ENCODE measurements at places on chromosomes 5 and 9.

- H3K4me3 ChIP-seq: no peak overlapping the region
- no peaks in the 10 kb centered on the region for H3K4me1 ChIP-seq
- H3K36me3 ChIP-seq: no peaks in the 10 kb centered on the region
- H3K27me3 ChIP-seq: no peaks in the 10 kb centered on the region
Measured at GRCh38 chr5:168423971-168424370, 62.3 kb upstream of the RARS1 start.

GRCh38 chr9:72477930-72478518, 43.4 kb upstream of the TMC1 start:
- peak overlapping the region; percentile 86 for H3K27ac ChIP-seq
- no peaks in the 10 kb centered on the region for H3K27me3 ChIP-seq
- no peak overlapping the region for H3K4me3 ChIP-seq
- no peaks in the 10 kb centered on the region for H3K36me3 ChIP-seq

- no peak overlapping the region for H3K27ac ChIP-seq
- no peaks in the 10 kb centered on the region for H3K27me3 ChIP-seq
- peaks cover 13% of the 10 kb centered on the region for H3K4me1 ChIP-seq
- H3K36me3 ChIP-seq: no peaks in the 10 kb centered on the region
Measured at GRCh38 chr5:10250806-10251276, 761 bp downstream of the CCT5 start.

GRCh38 chr5:13660072-13660471, 284.4 kb downstream of the DNAH5 start:
- no peak overlapping the region for H3K4me3 ChIP-seq
- H3K27me3 ChIP-seq: no peaks in the 10 kb centered on the region
- no peaks in the 10 kb centered on the region for H3K36me3 ChIP-seq
- no peaks in the 10 kb centered on the region for H3K4me1 ChIP-seq
- no peak overlapping the region for H3K27ac ChIP-seq
- DNase-seq: no peak

DNA sequence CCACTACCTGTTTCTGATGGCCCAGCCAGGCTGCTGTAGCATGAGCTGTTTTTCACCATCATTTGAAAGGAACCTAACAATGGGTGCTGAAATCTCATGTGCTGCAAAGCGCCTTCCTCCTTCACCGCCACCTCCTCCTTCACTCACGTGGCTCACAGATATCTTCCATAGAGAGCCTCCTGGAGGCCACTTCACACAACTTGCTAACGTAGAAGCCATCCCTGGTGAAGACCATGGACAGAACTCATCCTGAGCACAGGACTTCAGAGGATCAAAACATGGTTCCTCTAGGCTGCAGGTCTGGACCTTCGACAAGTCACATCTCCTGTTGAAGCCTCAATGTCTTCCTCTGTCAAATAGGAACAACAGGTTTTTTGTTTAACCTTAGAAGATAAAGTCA, 155.5 kb upstream of the RAD23B start:
- no peaks in the 10 kb centered on the region for H3K27me3 ChIP-seq
- no peak for DNase-seq
- H3K36me3 ChIP-seq: no peaks in the 10 kb centered on the region
- no peak overlapping the region for H3K4me3 ChIP-seq
- H3K27ac ChIP-seq: no peak overlapping the region

DNA sequence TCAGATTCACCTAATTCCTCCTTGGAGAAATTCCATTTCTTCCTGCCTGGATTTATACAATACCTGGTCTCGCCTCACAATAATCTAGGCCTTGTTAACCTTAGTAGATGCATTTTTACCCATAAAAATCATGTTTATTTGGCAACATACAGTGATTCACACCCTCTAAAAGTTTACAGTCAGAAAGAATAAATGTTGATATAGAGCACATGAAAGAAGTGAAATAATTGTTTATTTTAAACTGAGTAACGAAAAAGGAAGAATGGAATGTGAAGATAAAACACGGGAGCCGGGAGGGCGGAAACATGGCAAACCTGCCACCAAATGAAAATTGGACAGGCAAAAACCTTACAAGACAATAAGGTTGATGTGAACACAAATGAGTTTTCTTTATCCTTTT, 28.9 kb upstream of the KCNN2 start:
- H3K27ac ChIP-seq: no peak overlapping the region
- no peak for DNase-seq
- H3K4me3 ChIP-seq: no peak overlapping the region
- no peaks in the 10 kb centered on the region for H3K36me3 ChIP-seq
- H3K27me3 ChIP-seq: no peaks in the 10 kb centered on the region

DNA sequence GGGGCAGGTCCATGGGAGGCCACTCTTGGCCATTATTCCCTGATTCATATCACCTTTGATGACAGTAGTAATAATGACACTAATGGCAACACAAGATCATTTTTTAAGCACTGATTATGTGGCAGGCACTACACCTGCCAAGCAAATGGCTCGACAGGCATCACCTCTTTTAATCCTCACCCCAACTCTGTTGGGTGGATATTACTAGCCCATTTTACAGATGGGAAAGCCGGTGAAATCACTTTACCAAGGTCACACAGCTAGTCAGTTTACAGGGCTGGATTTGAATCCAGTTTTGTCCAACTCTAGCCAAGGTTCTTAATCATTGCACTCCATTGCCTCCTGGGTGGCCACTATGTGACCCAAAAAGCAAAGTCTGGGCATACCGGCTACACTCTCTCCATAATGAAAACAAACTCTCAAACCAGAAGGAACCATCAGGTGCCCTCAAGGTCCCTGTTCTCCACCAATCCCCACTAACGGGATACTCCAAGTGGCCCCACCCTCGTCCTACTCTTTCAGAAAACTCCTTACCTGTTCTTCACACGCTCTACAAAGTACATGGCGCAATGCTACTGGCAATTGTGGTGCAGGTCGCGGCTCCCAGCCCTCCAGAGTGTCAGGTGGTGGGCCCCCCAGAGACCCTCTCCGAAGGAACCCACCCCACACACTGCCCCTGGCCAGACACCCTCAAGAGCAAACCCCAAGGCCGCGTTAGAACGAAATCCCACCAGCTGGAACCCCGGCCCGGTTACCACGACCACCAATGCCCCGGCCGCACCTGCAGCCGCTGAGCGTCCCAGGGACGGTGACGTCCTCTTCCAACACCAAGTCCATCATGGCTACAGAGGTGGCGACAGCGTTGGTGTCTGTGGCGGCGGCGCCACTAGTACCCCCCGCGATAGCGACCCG, 572 bp downstream of the CDK5RAP2 start:
- peak; percentile 11 for DNase-seq
- H3K36me3 ChIP-seq: no peaks in the 10 kb centered on the region
- H3K27me3 ChIP-seq: no peaks in the 10 kb centered on the region
- peaks cover 5% of the 10 kb centered on the region for H3K4me1 ChIP-seq
- peak overlapping the region; percentile 81 for H3K27ac ChIP-seq

DNA sequence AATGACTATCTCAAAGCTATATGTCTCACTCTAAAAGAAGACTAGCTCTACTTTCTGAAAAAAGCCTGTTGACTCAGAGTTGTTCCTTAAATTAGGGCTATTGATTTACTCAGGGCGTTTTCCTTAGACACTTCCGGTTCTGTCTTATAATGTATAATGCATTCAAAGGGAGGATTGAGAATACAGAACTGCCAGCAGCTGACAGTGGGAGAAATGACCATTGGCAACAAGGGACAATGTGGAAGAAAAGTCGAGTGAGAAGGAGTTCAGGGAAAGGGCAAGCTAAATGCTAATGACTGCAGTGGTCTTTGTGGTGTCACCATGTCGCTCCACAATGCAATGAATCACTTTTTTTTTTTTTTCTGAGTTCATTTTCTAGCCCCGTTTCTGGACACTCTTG, 65.7 kb upstream of the ANKH start:
- H3K4me1 ChIP-seq: no peaks in the 10 kb centered on the region
- H3K4me3 ChIP-seq: no peak overlapping the region
- H3K27me3 ChIP-seq: no peaks in the 10 kb centered on the region
- H3K27ac ChIP-seq: no peak overlapping the region
- H3K36me3 ChIP-seq: no peaks in the 10 kb centered on the region

GRCh38 chr5:132768485-132768868, 8.6 kb downstream of the SEPTIN8 start:
- no peak for DNase-seq
- no peak overlapping the region for H3K27ac ChIP-seq
- H3K4me1 ChIP-seq: no peaks in the 10 kb centered on the region
- H3K27me3 ChIP-seq: no peaks in the 10 kb centered on the region

DNA sequence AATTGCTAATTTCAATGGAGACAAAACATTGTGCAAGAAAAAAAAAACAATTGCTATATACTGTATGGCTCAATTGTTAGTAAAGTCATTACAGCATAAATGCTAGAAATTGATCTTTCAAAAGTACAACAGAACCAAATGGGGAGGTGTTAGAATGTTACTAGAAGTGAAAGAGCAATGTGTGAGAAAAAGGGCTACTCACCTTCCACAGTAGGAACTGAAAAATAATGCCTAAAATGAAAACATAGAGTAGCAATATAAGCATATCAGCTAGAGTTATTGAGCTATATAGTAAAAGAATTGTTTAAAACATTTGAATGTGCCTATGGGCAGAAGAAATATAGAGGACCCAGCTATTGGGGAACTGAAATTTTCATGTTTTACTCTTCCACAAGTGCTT, 10.9 kb upstream of the RXFP3 start:
- H3K4me1 ChIP-seq: no peaks in the 10 kb centered on the region
- DNase-seq: no peak
- no peaks in the 10 kb centered on the region for H3K36me3 ChIP-seq
- H3K27me3 ChIP-seq: no peaks in the 10 kb centered on the region

DNA sequence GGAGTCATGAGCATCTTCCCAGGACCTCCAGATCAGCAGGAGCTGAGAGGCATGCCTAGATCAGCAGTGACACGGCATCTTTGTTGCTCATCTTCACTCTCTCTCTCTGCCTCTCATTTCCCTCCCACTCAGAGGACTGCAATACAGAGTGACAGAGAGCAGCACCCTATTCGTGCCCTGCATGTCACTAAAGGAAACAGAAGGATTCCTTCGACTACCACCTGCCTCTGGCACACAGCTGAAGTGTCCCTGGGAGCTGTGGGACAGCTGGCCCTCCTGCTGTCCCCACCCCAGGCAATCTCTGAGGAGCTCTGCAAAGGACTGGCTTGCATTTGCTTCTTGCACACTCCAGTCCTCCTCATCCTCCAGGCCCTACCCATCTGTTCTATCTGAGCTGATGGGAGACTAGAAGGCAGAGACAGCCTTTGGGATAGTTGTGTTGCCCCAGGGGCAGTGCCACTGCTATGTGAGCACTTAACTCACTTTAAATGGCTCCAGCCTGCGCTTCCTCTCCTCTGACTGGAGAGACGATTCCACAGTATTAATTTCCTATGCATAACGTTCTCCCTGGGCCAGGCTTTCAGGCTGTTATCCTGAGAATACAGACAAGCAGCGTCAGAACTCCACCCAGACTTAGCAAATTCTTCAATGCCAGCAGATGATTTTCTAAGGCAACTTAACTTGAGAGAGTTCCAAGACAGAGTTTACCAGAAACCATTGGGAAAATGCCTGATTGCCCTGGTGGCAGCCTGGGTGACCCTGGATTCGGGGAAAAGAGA, 167.6 kb upstream of the MAP1B start:
- DNase-seq: no peak
- H3K36me3 ChIP-seq: no peaks in the 10 kb centered on the region
- no peaks in the 10 kb centered on the region for H3K27me3 ChIP-seq

- H3K4me3 ChIP-seq: no peak overlapping the region
- H3K36me3 ChIP-seq: no peaks in the 10 kb centered on the region
Measured at GRCh38 chr9:110655754-110656641, 12.6 kb upstream of the MUSK start.

GRCh38 chr9:72440378-72440777, 75.4 kb upstream of the ZFAND5 start:
- no peak overlapping the region for H3K4me3 ChIP-seq
- H3K4me1 ChIP-seq: no peaks in the 10 kb centered on the region
- H3K27ac ChIP-seq: no peak overlapping the region
- no peak for DNase-seq

GRCh38 chr5:4570047-4570995, 569.8 kb upstream of the ADAMTS16 start:
- no peaks in the 10 kb centered on the region for H3K36me3 ChIP-seq
- no peaks in the 10 kb centered on the region for H3K27me3 ChIP-seq
- no peaks in the 10 kb centered on the region for H3K4me1 ChIP-seq
- H3K27ac ChIP-seq: no peak overlapping the region
- DNase-seq: no peak
- H3K4me3 ChIP-seq: no peak overlapping the region

DNA sequence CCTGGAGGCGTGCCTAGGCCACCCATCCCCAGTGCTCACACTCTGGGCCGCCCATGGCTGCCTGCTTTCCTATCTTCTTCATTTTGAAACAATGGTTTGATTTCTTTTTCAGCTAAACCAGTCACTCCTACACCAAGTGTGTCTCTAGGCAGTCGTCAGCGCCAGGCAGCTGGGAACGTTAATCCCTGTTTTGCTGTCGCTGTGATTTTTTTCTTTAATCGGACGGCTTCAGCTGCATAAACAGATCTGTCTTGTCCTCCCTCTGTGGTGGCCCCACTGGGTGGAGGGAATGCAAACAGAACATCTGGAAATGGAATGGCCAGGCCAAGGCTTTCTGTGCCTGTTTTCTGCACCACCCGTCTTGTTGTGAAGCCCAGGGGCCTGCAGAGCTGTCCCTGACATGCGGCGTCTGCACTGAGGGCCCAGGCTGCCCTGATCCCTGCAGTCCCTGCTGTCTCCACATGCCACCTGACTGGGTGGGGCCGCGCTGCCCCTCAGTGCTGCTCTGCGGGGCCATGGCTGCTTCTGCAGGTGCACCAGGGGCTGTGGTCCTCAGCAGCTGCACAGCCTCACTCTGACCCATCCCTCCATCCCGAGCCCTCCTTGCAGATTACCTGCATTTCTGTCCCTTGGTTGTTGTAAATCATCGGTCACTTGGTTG, 51.5 kb downstream of the WNK2 start:
- no peak overlapping the region for H3K27ac ChIP-seq
- H3K4me1 ChIP-seq: peaks cover 23% of the 10 kb centered on the region
- H3K4me3 ChIP-seq: no peak overlapping the region
- no peaks in the 10 kb centered on the region for H3K27me3 ChIP-seq
- DNase-seq: no peak

DNA sequence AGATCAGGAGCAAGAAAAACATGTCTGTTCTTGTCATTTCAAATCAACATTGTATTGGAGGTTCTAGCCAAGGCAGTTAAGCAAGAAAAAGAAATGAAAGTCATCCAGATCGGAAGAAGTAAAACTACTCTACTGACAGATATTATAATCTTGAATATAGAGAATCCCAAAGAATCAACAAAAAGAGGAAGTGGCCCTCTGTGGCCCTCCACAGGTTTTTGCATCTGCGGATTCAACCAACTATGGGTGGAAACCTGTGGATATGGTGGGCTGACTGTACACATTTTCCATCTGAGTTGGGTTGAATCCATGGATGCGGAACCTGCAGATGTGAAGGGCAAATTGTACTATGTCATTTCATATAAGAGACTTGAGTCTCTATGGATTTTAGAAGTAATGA, 35.1 kb downstream of the GAS1 start:
- no peaks in the 10 kb centered on the region for H3K4me1 ChIP-seq
- no peaks in the 10 kb centered on the region for H3K27me3 ChIP-seq
- H3K27ac ChIP-seq: no peak overlapping the region
- DNase-seq: no peak

GRCh38 chr9:2317591-2317990, 302.4 kb downstream of the SMARCA2 start:
- no peak overlapping the region for H3K27ac ChIP-seq
- no peak for DNase-seq
- H3K36me3 ChIP-seq: no peaks in the 10 kb centered on the region
- no peaks in the 10 kb centered on the region for H3K27me3 ChIP-seq
- no peak overlapping the region for H3K4me3 ChIP-seq
